ENCODE measurements at places on chromosomes 11 and 22.

- no peak for DNase-seq
These were observed 178.1 kb downstream of the SOX6 start for GRCh38 chr11:16178273-16178672.

GRCh38 chr11:62922189-62922589 lies 1.0 kb upstream of the CHRM1 start:
- no peak for DNase-seq

GRCh38 chr22:23306438-23306921 lies 126.2 kb downstream of the BCR start:
- no peak for DNase-seq

DNA sequence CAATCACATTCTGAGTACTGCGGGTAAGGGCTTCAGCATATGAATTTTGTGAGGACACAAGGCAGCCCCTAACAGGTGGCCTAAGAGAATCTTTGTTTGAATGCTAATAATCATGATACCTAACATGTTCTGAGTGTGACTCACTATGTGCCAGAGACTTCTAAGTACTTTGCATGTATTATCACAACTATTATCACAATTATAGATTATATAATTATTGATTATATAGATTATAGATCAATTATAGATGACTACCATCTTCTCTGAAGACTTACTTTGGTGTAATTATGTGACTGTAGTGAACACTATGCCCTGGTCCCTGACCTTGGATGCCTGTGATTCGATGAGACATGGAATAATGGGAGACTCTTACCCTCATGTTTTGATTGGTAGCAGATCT lies 62.6 kb downstream of the FLI1 start:
- no peak for DNase-seq

DNA sequence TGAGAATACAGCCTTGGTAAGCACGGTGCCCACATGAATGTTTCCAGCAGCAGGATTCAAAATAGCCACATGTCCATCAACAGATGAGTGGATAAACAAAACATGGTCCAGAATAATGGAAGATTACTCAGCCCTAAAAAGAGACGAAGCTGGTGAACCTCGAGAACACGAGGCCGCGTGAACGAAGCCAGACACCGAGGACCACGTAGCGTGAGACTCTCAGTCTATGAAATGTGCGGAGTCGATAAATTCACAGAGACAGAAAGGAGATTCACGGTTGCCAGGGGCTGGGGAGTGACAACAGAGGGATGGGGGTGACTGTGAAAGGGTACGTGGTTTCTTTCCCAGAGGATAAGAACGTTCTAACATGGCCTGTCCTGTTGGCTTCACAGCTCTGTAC lies 2.9 kb upstream of the ASCL2 start:
- DNase-seq, result no peak

DNA sequence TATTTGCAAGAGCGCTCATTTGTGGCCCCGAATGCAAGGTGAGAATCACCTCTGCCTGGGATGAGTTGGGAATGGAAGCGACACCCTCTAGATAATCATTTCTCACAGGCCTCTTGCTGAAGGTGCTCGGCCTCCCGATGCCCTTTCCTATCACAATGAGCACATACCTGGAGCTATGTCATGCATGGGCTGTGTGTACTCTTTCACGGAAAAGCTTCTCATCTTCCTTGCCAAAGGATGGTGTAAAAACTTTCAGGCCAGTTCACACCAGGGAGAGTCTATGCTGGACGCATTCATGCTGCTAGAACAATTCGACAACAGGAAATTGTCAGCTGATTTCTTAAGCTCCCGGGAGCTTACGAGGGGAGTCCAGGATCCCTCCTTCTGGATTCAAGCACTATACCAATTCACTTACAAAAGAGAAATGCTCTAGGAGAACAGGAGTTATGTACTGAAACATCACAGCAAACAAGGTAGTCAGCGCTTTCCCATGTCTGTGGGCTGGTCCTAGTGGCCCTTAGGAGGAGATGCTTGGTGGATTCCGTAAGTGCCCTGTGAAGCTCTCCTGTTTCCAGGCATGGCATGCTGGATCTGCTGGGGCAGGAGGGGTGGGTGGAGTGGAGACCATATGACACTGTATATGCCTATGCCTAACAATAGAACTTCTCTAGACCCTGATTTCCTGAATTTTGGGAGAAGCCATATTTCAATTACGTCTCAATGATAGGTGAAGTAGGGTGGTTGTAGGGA lies 53.1 kb upstream of the B3GAT1 start:
- peak; percentile 54 for DNase-seq

DNA sequence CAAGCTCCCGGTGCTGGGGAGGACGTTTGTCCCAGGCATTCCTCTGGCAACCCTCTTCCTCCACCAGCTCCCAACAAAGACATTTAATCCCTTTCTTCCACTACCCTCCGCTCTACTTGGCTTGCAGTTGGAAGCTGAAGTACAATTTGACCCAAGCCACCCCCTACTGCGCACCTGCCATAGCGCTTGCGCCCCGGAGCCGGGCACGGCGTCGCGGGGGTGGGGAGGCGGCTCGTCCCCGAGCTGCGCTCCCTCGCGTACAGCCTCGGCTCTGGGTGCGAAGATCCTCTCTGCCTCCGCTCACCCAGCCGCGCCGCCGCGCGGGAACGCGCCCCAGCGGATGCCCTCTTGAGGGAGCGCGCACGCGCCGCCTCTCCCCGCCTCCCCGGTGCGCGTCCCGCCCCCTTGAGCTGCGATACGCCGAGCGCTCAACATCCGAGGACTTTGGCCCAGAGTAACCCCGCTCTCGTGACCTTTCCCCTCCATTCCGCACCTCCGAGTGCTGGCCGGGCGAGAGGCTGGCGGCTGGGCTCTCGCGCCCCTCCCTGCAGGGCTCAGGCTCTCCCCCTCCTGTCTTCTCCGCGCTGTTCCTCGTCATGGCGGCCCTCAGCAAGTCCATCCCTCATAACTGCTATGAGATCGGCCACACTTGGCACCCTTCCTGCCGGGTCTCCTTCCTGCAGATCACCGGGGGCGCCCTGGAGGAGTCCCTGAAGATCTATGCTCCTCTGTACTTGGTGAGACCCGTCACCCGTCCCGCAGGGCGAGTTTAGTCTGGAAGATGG lies at the start of gene TMEM135:
Gene TMEM135 (plus strand): TSS at position 485 of the 785 bp plus-strand sequence. CDS start 112 bp downstream, at position 597.
- peak; percentile 92 for DNase-seq

GRCh38 chr11:65557280-65558001 lies 718 bp downstream of the LTBP3 start:
- DNase-seq, result no peak

DNA sequence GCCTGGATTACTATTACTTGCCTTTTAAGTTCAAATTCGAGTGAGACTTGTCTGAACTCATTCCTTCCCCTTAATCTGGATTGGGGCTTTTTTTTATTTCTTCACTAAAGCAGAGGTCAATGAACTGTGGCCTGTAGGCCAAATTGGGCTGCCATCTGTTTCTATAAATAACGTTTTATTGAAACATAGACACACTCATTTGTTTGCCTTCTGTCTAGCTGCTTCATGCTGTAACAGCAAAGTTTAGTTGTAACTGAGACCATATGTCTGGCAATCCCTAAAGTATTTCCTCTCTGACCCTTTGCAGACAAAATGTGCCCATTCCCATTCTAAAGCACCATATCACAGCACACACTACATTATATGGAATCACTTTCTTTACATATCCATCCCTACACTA lies 207.9 kb upstream of the ISX start:
- no peak for DNase-seq

Measured in DMS79 treated with DMSO at 0.1 percent for 48 hours (cell line).